Ascending aorta (tissue), 2 donors: ENCODE measurements at places on chromosomes 2 and 18. TPM values are rescaled to one million over a fixed set of nuclear protein-coding genes. Genes with fewer than 3 reads are reported as not detected.

GRCh38 chr2:118689456-118689855 lies 158.0 kb downstream of the EN1 start:
- DNase-seq: no peak

DNA sequence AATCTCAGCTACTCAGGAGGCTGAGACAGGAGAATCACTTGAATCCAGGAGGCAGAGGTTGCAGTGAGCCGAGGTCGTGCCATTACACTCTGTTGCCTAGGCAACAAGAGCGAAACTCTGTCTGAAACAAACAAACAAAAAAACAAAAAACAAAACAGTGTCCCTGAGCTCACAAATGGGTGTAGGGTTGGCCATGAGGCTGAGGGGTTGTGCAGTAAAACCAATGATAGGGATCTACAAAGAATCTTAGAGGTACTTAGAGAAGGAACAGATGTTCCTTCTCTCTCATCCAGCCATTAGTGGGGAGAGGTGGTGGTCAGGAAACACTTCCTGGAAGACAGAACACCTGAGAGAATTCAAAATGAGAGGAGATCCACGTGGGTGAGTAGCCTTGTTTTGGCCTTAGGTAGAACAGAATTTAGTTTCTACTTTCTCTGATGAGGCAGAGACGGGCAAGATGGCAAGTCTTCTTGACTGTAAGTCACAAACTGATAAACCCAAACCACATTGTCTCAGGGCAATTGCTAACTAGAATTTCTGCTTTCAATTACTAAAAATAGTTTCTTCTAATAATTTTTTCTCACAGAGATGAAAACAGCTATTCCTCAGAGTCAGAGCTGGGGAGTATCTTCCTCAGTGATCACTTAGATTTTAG lies 61.5 kb upstream of the PPM1B start:
- DNase-seq: no peak

DNA sequence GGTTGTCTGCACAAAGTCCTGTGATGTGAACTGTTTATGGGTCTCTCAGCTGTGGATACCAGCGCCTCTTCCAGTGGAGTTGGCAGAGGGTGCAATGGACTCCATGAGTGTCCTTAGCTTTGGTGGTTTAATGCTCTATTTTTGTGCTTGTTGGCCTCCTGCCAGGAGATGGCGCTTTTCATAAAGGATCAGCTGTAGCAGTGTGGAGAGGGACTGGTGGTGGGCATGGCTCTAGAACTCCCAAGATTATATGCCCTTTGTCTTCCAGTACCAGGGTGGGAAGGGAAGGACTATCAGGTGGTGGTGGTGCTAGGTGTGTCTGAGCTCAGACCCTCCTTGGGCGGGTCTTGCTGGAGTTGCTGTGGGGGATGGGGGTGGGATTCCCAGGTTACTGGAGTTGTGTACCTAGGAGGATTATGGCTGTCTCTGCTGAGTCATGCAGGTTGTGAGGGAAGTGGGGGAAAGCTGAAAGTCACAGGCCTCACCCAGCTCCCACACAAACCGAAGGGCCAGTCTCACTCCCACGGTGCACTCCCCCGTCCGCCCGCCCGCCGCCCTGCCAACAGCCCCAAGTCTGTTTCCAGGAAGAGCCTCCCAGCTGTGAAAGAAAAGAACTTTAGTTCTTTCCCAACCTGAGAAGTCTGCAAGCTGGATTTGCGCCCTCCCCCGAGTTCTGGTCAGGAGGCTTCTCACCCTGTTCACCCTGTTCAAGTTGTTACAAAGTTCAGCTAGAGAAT lies 108.1 kb downstream of the MARCO start:
- DNase-seq: no peak

DNA sequence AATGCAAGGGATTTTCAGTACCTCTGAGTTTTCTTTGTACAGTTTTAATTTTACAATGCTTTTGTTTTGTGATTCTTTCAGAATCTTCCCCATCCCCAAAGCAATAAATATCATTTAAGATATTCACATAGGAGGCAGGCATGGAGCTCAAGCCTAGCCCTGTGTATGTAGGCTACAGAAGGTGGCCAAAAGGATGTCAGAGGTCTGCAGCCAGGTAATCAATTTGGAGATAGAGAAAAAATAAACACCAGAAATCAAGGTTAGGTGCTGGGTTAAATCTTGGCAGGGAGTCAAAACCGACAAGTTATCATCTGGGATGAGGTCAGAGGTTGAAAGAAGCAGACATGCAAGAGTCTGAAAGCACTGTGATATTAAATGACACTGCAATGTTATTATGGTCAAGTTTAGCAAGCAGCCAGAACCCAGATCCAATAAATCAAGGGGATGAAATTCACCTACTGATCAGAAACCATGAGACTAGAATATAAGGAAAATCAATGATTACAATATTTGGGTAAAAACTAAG lies 45.1 kb upstream of the LRP1B start:
- no peak for DNase-seq

TGFA gene
- total RNA-seq: 1.8 TPM

PLEKHH2 gene
- 15.0 TPM for total RNA-seq

ZSWIM2 gene
- total RNA-seq: not detected

GNLY gene
- not detected for total RNA-seq
